ENCODE measurements at places on chromosomes 12 and 14. TPM values are rescaled to one million over a fixed set of nuclear protein-coding genes. Genes with fewer than 3 reads are reported as not detected.
A peak's percentile ranks its signal among the peaks of the same experiment; 100 is the strongest.

- peak; percentile 77 for DNase-seq
Observed at GRCh38 chr14:67674139-67674479, 323 bp downstream of the VTI1B start.

DNA sequence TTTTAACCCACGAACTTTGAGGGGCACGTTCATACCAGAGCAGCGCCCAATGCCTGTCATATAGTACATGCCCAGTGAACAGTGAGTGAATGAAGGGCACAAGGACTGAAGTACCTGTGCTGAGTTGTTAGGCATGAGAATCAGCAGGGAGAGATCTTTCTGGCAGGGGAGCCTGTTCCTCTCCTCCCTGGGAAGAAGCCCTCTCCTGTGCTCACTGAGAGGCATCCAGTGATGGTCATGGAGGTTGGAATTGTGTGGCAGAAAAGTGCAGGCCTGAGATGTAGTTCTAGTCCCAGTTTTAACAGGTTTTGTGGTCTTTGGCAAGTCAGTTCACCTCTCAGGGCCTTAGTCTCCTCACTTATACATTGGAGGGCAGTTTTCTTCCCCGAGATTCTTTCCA, 20.6 kb downstream of the TEAD4 start:
- DNase-seq = no peak

GRCh38 chr12:59040656-59041055, 120.4 kb upstream of the LRIG3 start:
- DNase-seq = peak; percentile 41

GRCh38 chr12:34394211-34395055, 372.1 kb downstream of the ALG10 start:
- no peak for DNase-seq

DNA sequence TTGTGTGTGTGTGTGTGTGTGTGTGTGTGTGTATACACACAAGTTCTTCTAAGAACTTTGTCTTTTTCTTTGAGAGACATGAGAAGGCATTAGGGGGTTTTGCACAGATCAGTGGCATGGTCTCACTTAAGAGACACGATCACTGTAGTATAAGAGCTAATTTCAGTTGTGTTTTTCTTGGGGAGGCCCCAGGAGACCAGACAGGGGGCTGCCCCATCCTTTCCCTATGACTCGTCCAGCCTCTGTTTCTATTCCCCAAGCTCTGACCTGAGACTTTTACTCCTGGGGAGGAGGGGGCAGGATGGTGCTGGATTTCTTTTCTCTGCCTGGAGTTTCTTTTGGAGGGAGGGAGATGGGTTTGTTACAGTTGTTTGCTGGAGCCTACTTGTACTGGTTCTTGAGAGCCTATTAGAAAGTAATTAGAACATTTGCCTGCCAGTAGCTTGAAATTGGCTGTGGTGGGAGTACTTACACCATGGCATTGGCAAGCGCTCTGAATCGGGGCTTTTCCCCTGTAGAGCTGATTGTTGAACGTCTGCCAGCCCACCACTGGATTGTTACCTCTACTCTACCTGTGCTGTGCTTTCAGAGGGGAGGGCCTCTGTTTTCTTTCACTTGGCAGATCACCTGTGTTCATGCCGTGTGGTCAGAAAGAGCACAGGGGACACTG, 109.5 kb downstream of the TSPAN9 start:
- no peak for DNase-seq

DNA sequence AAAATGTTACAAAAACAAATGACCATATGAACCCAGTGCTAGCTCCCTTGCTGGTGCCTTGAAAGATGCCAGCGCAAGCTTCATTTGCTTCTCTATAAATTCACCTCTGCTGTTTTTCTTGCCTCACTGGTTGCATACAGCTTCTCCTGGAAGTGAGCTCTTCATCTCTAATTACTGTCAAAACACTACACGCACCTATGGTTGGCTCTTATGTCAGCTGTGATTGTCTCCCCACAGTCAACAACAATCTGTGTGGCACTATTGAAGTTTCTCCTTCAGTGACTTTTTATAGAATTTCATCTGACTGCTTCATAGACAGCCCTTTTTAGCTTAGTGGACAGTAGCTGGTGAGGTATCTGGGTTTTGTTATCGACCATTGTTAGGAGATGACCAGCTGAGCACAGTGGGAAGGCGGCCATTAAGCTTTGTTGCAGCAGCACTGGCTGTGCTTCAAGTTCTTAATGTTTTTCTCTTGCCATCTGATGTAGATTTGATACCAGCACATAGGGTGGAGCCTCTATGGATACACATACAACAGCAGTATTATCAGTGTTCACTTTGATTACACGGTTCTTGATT, 131.8 kb downstream of the KITLG start:
- DNase-seq = peak; percentile 31

DNA sequence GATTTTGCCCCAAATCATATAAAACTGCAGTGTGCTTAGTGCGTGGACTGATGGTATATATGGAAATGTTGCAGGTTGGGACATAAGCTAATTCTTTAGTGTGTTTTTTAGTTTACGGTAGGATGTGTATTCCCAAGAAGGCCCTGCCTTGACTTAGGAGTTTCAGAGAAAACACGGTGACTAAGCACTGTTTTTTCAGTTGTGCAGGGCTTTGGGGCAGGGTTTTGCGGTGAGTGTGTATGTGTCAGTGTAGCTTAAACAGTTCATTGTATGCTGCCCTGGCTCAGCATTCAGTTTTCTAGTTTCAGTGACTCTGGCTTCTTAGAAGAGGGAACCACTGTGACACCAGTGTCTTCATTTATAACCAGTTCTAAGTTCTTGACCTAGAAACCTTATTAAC, 101.2 kb downstream of the AKAP6 start:
- DNase-seq = no peak

GRCh38 chr12:120358412-120359100, 10.4 kb downstream of the MSI1 start:
- no peak for DNase-seq

GRCh38 chr12:9077152-9078031, 38.3 kb downstream of the A2M start:
- DNase-seq = no peak

DNA sequence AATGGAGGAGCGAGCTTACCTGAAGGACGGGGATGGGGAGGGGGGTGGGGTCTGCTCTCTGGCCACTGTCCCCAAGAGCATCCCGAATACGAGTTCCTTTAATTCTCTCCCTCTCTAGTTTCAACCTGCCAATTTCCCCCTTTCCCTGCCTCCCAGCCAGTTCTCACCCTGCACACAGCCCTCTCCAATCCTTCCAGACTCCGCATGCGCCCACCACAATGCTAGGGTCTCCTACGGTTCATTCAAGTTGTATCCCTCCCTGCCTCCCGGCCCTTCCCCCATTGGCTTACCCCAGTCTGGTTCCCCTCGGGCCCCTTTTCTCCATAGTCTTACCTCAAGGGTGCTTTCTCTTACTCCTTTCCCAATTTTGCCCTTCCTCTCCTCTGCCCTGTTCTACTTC, 708 bp upstream of the IGFBP6 start:
- DNase-seq = no peak

GRCh38 chr14:47744155-47744554, 68.8 kb upstream of the MDGA2 start:
- no peak for DNase-seq

- no peak for DNase-seq
Observed at GRCh38 chr14:75540479-75540851, 18.2 kb downstream of the BATF start.

GRCh38 chr14:96014176-96014575, 25.0 kb upstream of the C14orf132 start:
- no peak for DNase-seq

DNA sequence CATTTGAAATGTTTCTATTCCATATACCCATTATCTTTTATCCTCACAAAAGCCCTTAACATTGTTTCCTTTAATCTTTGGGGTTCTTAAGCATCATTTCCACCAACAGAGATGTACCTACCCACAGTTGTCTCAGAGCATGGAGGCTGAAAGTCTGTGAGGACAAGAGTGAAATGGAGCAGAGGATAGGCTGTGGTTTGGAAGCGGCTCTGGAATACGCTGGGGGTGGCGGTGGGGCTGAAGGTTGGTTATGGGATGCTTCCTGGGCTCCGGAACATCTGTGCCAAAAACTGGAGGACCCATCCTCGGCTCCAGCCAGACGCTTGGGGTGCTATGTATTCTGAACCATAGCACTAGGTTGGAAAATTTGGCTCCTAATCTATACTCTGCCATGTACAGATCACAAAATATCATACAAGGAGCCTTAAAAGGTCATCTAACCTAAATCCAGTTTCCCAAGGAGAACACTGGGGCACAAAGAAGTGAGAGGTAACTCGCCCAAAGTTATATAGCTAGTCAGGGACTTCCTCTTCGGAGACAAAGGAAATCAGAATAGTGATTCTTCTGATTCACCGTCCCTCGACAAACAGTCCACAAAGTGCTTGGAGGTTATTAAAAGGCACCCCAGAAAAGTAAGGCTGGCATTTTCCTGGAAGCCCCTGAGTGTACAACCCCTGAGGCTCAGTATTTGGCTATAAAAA, 2.5 kb downstream of the PPP1R3E start:
- DNase-seq = no peak

DNA sequence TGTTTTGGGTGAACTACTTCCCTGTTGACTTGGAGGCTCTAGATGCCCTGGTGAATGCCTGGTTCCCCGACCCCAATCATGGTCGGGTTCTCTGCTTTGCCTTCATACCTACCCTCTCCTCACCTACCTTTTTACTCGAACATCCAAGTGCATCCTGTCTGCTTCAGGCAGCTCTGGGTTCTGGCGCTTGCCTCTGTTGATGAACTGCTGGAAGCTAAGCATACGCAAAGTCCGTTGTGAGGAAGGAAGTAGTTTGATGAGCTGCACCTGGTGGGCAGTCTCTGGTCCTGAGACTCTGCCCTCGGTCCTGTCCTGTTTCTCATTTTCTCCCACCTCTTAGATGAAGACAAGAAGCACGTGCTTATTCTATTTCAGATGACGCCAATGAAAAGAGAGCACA, 13.6 kb downstream of the KCNH3 start:
- DNase-seq = no peak

DNA sequence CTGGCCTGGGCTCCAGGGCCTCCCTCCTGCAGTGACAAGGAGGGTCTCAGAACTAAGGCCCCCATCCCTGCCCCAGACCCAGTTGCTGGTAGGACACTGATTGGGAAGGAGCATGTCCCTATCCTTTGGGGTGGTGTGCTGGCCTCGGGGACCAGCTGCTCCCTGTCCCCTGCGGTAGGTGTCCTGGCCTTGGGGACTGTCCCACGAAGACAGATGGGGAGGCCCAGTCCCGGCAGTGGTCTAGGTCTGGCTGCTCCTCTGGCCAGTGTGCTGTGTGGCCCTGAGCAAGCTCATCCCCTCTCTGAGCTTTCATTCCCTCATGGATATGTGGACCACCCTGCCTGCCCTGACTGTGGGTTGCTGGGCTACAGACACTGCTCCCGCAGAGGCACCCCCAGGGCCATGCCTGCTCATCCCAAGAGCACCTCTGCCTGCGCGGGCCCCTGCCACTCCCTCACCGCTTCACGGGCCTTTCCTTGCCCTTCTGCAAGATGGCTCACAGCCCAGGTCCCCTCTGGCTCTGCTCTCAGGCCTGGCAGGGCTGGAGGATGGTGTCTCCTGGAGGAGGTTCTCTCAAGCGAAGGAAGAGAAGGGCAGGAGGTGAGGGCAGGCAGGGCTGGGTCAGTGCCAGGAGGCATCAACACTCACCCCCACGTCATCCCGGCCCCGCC, 12.5 kb downstream of the AHNAK2 start:
- DNase-seq = no peak

- no peak for DNase-seq
Observed at GRCh38 chr12:65308601-65309071, 30.2 kb downstream of the MSRB3 start.

DNA sequence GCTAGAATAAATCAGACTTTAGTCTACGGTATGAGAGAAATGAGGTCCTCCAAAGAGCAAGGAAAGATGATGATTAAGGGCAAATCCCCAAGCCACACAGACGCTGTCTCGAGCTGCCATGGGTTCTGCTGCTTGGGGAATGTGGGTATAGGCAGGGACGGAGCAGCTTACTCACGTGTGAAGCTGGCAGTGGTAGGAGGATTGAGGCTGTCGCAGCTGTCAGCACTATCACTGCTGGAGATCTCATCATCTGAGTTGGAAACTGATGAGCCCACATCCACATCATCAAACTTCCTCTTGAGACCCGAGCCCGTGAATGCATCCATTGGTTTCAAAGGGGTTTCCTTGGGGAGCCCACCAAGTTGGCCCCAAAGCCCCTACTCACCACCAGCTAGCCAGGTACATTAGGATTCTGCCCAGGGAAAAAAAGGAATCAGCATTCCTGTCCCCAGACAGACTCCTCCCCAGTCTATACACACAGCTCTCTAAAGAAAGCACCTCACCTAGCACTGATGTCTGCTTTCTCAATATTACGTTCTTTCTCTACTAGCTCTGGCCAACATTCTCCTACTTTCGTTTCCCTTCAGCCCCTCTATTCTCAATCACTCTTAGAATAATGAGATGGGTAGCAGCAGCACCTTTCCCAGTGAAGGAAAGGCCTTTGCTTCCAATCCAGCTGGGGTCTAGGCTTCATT, 7.0 kb downstream of the CSRNP2 start:
- DNase-seq = no peak

- no peak for DNase-seq
Observed at GRCh38 chr12:3275171-3276041, 198.2 kb downstream of the TSPAN9 start.

- no peak for DNase-seq
Observed at GRCh38 chr12:32876004-32876403, 20.6 kb downstream of the PKP2 start.

The KRT79 gene
- polyA plus RNA-seq = not detected

The LRRC10 gene
- 0.09 TPM for polyA plus RNA-seq

The SMCO2 gene
- polyA plus RNA-seq = 0.50 TPM

The DPF3 gene
- polyA plus RNA-seq = 3.5 TPM

The CEBPE gene
- polyA plus RNA-seq = 0.30 TPM

The TMEM132C gene
- polyA plus RNA-seq = 2.4 TPM

The LETMD1 gene
- polyA plus RNA-seq = 81.3 TPM

The SPX gene
- polyA plus RNA-seq = 12.7 TPM

The NINJ2 gene
- 1.5 TPM for polyA plus RNA-seq

The MUCL1 gene
- not detected for polyA plus RNA-seq

The METAP2 gene
- 102 TPM for polyA plus RNA-seq

The CIROP gene
- not detected for polyA plus RNA-seq

The POTEG gene
- not detected for polyA plus RNA-seq

The TMEM229B gene
- polyA plus RNA-seq = 2.8 TPM

The PMCH gene
- polyA plus RNA-seq = 0.33 TPM

The FGD4 gene
- polyA plus RNA-seq = 10.6 TPM

The PTPN6 gene
- polyA plus RNA-seq = 21.1 TPM
